ENCODE measurements at places on chromosomes 6 and 20.

GRCh38 chr20:24648481-24648880 is 179.1 kb downstream of the SYNDIG1 start:
- no peak for DNase-seq

GRCh38 chr6:111486921-111487320 is 3.9 kb upstream of the REV3L start:
- DNase-seq = no peak

GRCh38 chr20:36573103-36573797 is at the start of gene TGIF2:
TGIF2 (plus strand) TSS chr20:36573597; CDS start chr20:36578775, 5,178 bp downstream.
- DNase-seq = peak; percentile 96

DNA sequence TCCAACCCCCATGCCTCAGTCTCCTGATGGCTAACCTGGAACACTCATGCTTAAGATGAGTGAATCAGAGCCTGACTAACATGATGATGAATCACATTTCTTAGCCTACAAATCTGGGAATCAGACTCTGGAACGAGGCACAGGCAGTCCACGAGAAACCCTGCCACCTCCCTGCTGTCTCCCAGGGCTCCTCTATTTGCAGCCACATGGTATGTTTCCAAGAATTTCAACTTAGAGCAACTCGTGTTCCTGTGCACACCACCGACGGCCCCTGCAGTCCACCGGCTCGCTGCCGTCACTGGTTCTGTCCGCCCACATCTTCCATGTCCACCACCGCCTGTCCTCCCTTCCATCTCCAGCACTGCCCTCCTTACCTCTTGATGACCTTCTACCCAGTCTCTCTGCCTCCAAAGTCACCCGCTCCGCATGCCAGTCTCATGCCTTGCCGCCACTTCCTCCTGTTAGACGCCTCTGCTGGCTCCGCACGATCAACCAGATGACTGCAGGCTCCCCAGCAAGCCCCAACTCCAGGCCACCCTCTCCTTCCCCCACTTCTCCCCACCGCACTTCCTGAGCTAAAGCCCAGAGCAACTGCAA is 87.6 kb downstream of the AGPAT4 start:
- DNase-seq = no peak

GRCh38 chr20:24958506-24959385 is 9.7 kb downstream of the CST7 start:
- no peak for DNase-seq

GRCh38 chr6:19866173-19866984 is 29.2 kb downstream of the ID4 start:
- no peak for DNase-seq

GRCh38 chr6:56888687-56889086 is 66.2 kb upstream of the BEND6 start:
- no peak for DNase-seq

DNA sequence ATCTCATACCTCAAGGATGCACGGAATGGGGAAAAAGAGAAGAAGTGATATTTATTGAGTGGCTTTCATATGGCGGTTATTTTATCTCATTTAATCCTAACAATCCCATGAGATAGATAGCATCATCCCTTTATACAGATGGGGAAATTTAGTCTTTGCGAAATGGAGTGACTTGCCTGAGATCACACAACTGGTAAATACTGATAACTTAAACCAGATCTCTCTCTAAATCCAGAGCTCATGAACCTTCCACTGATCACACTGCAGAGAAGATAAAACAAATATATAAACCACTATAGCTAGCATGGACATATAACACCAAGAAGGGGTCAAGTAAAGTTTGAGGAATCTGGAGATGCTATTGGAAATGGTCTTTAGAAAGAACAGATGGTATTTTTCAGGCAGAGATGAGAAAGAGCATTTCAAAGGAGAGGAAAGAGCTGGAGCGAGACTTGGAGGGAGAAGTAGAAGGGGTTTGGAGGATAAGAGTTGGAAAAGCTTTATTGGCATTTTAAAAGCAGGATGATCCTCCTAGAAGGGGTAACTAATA is 139.8 kb upstream of the TNFAIP3 start:
- no peak for DNase-seq

DNA sequence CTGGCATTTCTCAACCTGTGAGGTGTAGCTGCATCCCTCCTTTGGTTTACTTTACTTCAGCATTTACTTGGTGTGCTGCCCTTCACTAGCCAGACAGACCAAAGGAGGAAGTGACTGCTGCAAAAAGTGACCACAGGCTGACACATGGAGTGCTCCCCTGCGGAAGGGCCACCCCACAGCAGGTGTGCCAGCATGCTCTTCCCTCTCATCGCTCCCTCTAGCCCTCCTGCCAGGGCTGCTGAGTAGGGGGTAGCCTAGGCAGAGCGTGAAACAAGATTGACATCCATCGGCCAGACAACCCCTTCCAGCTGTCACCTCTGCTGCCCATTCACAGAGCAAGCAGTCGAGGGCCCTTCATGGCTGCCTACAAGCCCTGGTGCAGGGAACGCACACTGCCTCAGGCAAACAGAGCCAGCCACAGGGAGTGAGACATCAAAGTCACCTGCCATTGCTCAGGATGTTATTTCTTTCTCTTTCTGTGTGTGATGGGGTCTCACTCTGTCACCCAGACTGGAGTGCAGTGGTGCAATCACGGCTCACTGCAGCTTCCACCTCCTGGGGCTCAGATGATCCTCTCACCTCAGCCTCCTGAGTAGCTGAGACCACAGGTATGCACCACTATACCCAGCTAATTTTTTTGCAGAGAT is 102.0 kb upstream of the RPS6KA2 start:
- DNase-seq = no peak

DNA sequence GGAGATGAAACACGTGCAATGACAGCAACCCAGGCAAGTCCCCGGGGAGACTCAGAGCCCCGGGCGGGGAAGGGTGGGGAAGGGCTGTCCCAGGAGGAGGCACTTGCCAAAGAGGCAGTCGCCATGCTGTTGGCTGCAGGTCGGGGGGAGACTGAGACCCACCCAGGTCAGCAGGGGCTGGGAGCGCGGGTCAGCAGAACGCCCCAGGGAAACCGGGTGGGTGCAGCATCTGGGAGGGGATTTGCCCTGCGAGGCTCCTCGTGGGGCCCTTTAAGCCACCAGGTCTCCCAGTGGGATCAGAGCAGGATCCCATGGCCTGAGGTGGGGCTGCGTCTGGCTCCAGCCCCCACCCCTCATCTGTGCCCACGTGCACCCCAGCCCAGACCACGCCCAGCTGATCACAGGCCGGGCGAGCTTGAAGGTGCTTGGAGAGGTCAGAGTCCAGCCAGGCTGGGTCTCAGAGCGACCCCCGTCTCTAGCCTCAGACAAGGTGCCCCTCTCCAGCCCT is 65.5 kb downstream of the YTHDF1 start:
- no peak for DNase-seq

DNA sequence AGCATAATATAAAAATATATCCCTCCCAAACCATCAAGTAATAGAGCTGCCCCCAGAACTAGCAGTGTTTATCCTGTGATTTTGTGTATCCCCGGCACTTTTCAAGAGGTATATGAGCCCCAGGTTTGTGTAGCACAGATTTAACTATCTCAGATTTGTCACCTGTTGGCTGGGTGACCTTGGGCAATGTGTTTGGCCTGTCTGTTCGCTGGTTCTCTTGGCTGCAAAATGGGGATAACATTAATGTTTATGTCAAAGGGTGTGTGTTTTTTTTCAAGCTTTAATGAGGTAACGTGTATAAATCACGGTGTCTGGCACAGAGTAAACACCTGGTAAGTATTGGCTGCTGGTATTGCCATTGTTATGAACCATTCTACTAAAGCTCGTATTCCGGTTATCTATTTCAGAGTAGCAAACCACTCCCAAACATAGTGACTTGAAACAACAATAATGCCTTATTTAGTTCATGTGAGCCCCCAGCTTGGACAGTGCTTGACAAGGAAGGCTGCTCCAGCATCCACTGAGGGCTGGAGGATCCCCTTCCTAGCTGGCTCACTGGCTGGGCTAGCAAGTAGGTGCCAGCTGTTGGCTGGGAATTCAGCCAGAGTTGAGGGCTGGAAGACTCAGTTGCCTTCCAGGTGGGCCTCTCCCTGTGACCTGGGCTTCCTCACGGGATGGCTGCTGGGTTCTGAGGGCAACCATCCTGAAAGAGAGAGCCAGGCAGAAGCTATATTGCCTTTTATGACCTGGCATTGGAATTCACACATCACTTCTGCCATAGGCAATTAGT is 36.2 kb downstream of the PDRG1 start:
- DNase-seq = no peak

GRCh38 chr6:3510617-3511016 is 53.8 kb upstream of the SLC22A23 start:
- no peak for DNase-seq

- DNase-seq = no peak
These were observed 66.7 kb downstream of the CDC5L start for GRCh38 chr6:44454198-44454597.

DNA sequence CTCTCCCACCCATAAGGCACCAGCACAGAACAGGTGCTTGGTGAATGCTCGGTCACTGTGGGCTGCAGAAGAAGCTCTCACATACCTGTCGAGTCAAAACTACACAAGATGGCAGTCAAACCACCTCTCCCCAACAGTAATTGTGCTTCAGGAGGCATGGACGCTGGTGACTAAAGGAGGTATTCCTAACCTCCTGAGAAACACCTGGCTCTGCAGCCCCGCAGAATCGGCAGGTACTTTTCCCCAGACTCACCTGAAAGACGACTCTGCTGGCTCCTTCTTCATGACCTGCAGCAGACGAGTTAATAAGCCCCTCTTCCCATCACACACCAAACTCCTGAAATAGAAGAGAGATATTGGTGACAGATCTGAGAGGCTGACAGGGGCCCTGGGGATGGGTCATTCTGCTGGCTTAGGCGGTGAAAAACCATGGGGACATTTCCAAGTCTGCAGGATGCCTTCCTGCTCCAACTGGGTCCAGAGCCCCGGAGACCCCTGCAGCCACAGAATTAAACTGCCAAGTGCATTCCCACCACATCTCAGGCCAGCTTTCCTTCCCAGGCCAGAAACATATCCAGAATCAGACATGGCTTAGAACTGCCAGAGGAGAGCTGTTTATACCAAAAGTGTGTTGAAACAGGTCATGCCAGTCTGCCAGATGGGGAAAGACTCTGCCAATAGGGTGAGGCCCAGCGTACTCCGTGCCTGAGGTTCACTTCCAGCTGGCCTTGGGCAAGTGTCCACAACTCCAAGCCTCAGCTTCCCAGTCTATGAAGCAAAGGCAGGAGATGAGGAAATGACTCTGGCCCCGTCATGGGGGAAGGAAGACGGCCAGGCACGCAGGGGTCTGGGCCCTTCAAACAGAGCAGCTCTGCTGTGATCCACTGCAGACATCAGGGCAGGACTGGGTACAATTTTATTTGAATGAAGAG is 53.0 kb downstream of the MYH7B start:
- DNase-seq = peak; percentile 15

- no peak for DNase-seq
These were observed 165.0 kb downstream of the PDE7B start for GRCh38 chr6:136016228-136017225.

- DNase-seq = no peak
These were observed 679.2 kb downstream of the TENT5A start for GRCh38 chr6:81073318-81073717.

- no peak for DNase-seq
These were observed 5.8 kb downstream of the UBE2C start for GRCh38 chr20:45818239-45818638.

DNA sequence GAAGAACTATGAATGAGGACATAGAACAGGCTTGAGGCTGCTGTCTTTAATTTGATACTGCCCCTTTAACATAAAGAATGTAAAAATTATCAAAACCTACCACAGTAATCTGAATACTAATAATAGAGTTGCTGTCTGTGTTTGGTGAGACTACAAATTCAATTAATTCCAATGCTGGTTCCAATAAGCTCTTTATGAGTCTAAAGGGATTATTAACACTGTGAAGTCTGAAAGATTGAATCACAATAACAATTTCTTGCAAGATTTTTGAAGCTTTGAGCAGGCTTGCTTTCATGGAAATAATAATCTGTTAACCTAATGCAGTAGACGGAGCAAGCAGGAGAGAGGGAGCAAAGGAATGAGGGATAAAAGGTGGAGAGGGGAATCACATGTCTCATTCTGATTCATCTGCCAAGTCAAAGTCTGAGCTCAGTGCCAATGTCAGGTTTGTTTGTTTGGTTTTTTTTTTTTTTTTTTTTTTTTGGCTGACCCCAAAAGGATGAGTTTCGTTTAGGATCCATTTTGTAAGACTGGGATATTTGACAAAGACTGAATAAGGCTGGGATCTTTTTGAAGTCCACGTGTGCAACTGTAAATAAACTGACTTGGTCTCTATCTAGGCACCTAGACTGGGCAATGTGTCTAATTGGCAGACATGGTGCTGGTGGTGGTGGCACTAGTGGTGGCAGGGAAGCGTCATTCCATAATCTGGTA is 211.6 kb downstream of the RNF144B start:
- DNase-seq = no peak

- DNase-seq = no peak
These were observed 184.3 kb upstream of the OLIG3 start for GRCh38 chr6:137678451-137678850.

GRCh38 chr6:141164042-141164743 is 968.5 kb upstream of the GJE1 start:
- no peak for DNase-seq

- DNase-seq = no peak
These were observed 192.7 kb downstream of the RNF144B start for GRCh38 chr6:18579869-18580268.

DNA sequence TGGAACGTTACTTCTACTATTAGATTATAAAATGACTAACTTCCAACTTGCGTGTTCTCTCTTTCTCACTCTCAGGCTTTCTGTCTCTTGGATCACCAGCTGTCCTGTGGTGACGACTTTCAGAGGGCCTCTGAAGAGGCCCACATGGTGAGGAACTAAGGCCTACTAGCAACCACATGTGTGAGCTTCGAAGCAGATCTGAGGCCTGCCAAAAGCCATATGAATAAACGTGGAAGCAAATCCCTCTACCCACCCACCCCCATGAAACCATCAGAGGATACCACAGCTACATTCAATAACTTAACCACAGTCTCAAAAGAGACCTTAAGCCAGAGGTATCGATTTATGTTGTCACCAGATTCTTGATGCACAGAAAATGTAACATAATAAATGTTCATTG is 13.5 kb upstream of the BMP5 start:
- DNase-seq = no peak

DNA sequence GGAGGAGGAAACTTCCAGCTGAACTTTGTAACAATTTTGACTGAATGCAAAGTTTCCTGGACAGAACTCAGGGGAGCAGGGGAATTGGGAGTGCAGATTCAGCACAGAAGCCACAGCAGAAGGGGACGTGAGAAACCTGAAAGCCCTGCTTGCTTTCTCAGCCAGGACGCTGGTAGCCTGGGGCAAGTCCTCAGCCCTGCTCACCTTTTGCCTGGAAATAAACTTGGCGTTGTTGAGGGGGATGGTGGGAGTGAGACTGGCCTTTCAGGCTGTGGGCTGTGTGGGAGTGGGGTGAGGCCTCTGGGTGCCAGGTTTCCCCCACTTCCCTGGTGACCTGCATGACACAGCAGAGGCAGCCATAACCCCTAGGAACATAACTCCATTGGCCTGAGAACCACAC is 238.1 kb upstream of the HS3ST5 start:
- no peak for DNase-seq

DNA sequence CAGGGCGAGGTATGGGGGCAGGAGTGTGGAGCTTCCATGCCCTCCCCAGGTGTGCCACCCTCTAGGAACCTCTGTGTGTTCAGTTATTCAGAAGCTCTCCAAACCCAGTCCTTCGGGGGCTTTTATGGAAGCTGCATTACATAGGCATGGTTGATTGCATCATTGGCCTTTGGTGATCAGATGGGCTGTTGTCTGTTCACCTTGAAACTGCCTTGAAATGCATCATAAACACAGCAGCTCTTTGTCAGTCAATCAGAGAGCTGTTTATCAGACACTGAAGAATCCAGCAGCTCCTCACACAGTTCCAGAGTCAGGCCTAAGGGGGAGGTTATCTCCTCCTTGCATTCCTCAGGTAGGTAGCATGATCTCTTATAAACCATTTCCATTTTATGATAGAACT is 62.4 kb downstream of the E2F3 start:
- no peak for DNase-seq

Measured in activated naive CD8-positive, alpha-beta T cell treated with anti-CD3 and anti-CD28 coated beads, Interleukin-2, amount 10 ng/mL, durations not matched to agents 7 days and 5 days (primary cell).